Fibroblast of mammary gland (primary cell): ENCODE measurements at places on chromosomes 3 and 15.

GRCh38 chr15:40578892-40579291 is 9.8 kb downstream of the RPUSD2 start:
- DNase-seq, result no peak

- peak; percentile 76 for DNase-seq
These were observed 27.8 kb upstream of the AP4E1 start for GRCh38 chr15:50880651-50881114.

DNA sequence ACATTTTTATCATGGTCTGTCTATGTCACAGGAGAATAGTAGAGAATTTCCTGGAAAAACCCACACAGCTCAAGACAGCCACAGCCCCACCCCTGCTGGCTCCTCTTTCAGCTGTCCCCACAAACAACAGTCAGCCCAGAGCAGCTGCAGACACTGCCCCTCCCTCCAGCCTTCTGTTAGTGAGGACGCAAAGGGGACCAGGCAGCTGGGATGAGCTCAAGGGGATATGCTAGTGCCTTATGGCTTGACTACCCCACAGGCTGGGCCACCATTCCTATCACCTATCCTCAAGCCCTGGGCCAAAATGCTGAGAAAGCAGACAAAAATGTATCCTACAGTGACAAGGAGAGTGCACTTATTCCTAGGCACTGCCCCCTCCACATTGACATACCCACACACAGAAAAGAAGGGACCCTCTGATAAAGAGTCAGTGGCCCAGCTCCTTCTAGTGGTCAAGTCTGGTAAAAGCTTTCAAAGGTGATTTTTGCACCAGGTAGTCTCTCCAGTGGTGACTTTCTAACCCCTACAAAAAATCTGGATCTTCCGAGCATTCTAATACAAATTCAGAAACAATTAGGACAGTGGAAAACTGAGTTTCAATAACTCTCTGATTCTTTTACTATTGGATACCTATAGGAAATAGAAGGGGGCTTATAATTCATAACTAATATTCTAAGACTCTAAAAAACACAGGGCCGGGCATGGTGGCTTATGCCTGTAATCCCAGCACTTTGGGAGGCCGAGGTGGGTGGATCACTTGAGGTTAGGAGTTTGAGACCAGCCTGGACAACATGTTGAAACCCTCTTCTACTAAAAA is 3.0 kb upstream of the MAP1A start:
- peak; percentile 38 for DNase-seq

DNA sequence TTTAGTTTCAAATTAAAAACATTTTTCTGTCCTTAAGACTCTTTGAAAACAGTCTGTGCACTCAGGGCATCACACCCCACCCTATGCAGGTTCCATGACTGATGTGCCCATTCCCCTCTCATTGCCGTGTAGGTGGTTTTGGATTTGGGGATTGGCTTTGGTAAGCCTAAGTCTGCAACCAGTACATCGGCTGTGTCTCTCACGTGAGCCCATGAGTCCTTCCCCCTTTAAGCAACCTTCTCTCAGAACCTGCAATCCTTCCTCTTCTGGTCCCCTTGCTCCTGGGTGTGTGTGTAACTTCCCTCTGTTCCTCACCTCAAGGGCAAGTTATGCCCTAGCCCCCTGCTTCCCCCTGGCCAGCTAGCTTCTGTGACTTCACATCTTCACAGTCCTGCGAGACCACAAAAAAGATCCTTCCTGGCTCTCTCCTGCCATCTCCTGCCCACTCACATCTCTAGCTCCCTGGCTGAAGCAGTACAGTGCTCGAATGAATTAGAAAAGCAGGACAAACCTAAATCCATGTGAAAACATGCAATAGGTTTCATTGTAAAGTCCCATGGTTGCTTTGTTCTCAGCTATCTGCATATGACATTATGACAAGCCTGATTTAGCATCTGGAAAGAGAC is 126.7 kb downstream of the UACA start:
- DNase-seq, result peak; percentile 24

GRCh38 chr3:129358772-129359371 is 69.6 kb downstream of the EFCAB12 start:
- DNase-seq, result no peak
